ENCODE measurements at places on chromosomes 12 and 14.
A peak's percentile ranks its signal among the peaks of the same experiment; 100 is the strongest.

- no peak for DNase-seq
These were observed 1170.7 kb downstream of the FSCB start for GRCh38 chr14:43336351-43336750.

- peak; percentile 19 for DNase-seq
These were observed 2.6 kb downstream of the WNK1 start for GRCh38 chr12:754851-755562.

DNA sequence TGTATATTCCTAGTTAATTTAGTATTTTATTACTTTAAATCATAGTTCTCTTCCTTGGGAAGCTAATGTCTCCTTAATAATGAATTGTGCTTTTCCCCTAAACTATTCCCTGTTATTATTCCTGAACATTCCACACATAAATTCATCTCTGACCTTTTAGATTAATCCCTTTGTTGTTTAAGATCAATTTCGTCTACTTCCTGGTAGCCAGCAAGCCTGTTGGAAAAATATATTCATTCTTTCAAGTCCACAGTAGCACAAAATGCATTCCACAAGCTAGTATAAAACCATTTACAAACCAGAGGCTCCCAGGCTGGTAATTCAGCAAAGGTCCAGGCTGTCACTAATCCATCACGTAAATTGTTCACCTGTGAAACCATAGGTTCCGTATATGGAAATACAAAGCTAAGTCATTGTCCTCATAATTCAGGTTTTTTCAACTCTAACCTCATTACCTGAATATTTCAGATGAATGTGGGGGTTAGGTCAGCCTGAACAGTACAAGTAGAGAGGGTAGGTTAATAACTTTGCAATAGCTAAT, 232.7 kb downstream of the SEC23A start:
- DNase-seq: no peak

GRCh38 chr12:102023343-102023930, 38.4 kb downstream of the WASHC3 start:
- DNase-seq: no peak

Data from T-helper 1 cell (primary cell).